Lower lobe of right lung (tissue), 2 donors: ENCODE measurements at places on chromosomes 6 and 20.

DNA sequence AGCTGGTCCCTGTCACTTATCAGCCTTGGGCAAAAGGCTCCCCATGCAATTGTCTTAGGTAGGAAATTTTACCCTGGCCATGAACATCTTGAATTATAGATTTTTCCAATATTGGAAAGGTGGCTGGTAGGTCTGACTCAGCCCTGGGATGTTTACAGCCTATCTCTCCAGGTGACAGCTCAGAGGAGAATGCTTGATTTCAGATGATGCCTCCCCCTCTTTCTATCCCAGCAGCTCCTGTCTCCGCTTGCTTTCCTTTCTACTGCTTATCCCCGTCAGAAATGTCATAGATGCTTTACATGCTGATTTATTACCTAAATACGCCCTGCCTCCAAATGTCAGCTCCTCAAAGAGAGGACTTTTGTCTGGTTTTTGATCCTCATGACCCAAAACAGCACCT lies 109.6 kb downstream of the NFATC2 start:
- DNase-seq = no peak

GRCh38 chr6:106417572-106418147 lies 57.1 kb downstream of the CRYBG1 start:
- no peak for DNase-seq

DNA sequence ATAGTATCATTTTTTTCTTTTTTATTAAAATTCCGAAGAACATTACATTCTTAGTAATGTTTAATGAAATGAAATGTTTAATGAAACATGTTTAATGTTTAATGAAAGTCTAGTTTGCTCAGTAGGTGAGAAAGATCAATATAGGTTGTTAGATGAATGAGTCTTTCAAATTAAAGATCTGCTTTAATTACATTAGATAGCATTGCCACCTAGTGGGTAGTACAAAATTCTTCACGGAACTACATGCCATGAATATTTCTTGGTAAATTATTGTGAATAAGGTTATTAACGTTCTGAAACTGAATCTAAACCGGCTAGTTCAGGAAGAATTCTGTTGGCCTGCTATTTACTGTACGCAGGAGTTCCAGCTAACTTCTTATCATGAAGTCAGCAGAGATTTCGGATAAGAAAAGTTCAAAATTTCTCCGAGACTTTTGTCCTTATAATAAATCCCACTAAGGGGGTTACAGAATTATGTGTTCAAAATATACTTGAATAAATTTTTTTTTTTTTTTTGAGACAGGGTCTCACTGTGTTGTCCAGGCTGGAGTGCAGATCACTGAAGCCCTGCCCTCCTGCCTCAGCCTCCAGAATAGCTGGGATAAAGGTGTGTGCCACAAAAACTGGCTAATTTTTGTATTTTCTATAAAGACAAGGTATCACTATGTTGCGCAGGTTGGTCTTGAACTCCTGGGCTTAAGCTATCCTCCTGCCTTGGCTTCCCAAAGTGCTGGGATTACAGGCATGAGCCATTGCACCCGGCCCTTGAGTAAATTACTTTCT lies 7.9 kb upstream of the GMNN start:
- DNase-seq = no peak

DNA sequence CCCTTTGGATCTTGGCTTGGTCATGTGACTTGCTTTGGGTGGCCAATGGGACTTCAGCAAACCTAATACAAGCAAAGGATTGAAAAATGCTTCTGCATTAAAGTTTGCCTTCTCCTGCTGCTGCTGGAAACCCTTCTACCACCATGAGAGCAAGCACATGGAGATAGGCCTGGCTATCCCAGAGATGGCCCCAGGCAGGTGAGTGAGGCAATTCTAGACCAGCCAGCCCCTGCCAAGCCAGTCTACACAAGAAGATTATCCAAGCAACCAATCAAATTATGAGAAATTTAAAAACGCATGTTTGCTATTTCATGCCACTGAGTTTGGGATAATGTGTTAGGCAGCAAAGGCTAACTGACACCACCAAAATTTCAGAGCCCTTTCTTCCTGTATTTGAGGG lies 274.3 kb downstream of the TFAP2C start:
- no peak for DNase-seq

DNA sequence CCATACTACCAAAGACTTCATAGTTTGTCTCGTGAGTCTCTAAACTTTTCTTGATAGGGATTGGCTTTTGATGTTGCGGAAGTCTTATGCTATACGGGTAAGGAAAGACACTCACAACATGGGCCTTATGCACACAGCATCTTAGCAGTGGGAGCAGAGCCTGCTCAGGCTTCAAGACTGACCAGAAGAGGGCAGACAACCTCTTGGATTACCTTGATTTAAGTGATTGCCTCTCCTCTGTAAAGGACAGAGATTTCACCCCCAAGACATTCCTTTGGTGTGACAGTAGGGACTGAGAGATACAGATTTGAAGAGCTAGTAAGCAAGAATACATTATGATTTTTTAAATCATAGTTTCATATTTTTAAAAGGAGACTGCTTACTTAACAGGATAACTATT lies 71.0 kb upstream of the SAMD3 start:
- no peak for DNase-seq

DNA sequence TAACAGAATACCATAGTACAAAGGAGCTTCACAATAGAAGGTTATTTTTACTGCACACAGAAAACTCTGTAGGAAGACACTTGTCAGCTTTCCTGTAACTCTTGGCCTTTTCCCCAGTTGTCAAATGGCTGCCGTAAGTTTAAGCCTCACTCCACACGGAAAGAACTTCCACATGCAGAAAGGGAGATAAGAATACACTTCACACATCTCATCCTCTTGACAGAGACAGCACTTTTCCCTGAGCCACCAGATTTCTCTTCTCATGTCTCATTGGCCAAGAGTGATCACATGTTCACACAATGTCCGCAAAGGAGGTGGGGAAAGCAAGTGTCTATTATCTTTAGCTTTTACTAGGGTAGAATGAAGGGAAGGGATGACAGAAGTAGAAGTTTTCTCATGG lies 540.7 kb downstream of the HAO1 start:
- no peak for DNase-seq

DNA sequence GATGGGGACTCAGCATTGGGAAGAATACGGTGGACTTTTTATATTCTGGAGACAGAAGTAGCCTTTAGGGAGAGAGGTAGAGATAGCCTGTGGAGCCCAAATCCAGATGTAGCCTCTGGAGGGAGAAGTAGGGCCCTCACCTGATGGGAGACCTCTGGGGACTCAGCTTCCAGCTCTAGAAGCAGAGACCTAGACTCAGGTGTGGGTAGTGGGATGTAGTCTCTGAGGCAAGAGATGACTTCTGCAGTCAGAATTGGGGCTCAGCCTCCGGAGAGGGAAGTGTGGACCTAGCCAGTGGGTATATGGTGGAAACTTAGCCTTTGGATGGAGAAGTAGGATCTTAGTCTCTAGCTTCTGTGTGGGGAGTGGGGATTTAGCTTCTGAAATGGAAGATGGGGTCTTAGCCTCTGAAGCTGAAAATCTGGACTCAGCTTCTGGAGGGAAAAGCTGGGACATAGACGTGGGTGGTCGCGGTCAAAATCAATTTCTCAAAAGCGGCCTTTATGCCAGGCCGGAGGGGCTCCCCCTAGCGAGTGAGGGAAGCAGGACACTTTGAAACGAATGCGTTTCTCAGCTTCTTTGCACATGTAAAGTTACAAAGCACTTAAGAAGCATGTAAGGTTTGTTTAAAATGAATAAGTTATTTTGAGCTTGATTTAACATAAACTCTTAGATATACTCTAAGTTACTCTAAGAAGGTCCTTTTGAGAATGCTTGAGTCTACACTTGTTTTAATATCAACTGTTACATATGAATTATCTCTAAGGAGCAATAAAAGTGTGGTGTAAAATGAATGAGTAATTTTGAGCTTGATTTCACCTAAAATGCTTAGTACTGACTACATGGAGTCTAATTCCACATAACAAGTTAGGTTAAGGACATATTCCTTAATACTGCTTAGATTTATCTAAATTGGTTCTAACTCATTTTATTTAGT lies 12.9 kb upstream of the ZNF343 start:
- no peak for DNase-seq

DNA sequence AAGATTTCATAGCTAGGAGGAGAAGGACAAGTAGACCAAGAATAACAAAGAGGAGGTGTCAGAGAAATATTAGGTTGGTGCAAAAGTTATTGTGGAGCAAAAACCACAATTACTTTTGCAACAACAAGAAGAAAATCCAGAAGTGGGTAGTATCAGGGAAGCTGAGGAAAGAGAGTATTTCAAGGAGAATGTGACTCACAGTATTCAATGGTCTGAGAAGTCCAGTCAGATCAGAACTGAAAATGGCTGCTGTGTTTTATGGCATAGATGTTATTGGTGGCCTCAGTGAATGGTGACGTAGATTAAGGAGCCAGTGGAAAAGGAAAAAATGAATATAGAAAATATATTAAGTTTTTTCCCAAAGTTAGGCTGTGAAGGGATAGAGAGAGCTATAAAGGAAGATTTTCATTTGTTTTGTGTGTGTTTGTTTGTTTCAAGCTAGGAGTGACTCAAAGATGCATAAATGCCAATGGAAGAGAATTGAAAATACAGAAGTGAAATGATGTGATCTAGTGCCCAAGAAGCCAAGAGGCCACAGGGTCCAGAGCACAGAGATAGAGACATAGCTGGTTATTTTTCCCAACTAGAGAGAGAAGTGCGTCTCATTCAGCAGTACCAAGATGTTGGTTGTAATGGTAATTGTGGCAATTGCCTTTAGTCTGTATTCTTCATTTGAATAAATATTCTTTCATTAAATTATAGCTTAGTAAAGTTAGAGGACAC lies 112.8 kb downstream of the ADTRP start:
- DNase-seq = no peak

- no peak for DNase-seq
Measured at GRCh38 chr6:87897013-87897412, 150.6 kb upstream of the SPACA1 start.

DNA sequence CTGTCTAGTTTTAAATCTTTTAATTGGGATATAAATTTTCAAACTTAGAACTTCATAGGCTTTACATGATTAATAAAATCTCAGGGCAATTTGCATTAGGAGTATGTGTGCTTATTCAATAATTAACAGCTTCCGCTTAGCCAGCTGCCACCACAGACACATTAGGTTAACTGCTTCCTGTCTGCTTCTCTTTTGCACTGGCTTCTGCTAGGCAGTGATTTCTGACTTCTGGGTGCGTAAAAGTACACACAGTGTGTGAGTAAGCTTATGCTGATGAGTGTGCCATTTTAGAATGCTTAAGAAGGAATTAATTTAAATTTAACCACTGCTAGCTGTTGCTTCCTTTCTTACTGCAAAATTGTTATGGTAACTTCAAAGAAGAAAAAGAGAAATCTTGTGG lies 73.9 kb downstream of the F13A1 start:
- DNase-seq = no peak

- peak; percentile 64 for DNase-seq
Measured at GRCh38 chr20:58650181-58650775, 805 bp upstream of the STX16 start.

- no peak for DNase-seq
Measured at GRCh38 chr6:108751282-108751681, 96.9 kb upstream of the ARMC2 start.

GRCh38 chr6:165439928-165440554 lies 130.6 kb upstream of the C6orf118 start:
- DNase-seq = no peak

DNA sequence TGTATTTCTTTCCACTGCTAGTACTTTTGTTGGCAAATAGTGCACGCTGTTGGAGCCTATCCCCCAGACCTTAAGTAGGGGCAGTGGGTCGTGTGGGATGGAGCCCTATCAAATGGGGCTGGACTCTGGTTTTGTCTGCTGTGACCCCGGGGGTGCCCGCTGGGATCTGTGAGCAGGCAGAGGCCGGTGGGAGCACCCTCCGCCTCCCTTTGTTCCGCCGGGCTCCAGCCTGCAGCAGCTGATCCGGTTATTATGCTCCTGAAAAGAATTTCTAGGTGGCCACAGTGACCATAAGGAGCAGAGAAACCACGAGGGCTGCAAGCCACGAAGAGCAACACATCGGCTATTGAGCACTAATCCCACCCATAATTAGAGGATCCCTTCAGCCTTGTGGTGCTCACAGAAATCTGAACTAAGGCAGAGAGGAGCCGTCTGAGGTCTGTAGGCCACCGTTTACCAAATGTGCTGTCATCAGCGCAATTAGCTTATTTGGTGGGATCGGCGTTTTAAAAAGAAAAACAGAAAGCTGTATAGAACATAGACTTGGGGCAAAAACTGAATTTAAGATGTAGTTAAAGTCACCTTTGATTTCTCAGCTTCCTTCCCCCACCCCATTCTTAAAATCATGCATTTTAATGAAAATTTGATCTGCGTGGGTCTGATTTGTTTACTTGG lies 598.3 kb upstream of the JAG1 start:
- DNase-seq = no peak

GRCh38 chr6:114167583-114168576 lies 174.9 kb downstream of the HS3ST5 start:
- DNase-seq = no peak

DNA sequence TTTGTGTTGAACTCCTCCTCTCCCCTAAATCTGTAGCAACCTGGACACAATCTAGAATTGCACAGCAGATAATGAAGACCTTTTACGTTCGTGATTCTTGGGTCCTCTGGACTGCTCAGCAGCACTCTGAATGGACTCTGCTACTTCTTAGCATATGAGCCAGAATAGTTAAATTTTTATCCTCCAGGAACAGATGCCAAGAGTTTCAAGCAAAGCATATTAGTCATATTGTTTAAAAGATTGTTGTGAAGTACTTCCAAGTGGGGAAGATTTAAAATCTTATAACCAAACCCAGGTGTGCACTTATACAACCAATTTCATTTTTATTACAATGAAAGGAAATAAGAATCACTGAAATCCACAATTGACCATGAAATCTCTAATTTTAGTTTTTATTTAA lies 118.9 kb upstream of the EXOC2 start:
- DNase-seq = no peak

GRCh38 chr6:27667016-27667656 lies 194.2 kb upstream of the ZNF184 start:
- no peak for DNase-seq
